ENCODE measurements at places on chromosomes 16 and 17.
A peak's percentile ranks its signal among the peaks of the same experiment; 100 is the strongest.

- no peak for DNase-seq
Observed at GRCh38 chr17:43974382-43975266, 20.9 kb upstream of the PYY start.

GRCh38 chr17:41917192-41917591 lies 1.6 kb downstream of the ACLY start:
- peak; percentile 80 for DNase-seq

DNA sequence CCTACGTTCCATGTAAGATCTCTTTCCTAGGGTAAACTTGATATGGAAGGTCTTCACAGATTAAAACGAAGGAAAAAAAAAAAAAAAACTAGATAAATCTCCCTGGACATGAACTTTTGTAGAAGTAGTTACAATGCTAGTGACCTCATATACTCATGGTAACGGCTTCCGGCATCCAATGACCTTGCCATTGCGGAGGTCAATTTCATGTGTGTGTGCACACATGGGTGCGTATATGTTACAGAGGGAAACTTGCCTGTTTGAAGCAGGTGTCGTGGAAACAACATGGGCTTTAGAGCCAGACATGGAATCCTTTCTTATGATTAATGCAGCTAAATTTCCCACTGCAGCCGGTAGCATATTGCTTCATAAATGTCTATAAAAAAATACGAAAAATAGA lies 435.5 kb downstream of the MAF start:
- DNase-seq: no peak

- DNase-seq: no peak
Observed at GRCh38 chr17:17675925-17676534, 5.2 kb upstream of the RAI1 start.

DNA sequence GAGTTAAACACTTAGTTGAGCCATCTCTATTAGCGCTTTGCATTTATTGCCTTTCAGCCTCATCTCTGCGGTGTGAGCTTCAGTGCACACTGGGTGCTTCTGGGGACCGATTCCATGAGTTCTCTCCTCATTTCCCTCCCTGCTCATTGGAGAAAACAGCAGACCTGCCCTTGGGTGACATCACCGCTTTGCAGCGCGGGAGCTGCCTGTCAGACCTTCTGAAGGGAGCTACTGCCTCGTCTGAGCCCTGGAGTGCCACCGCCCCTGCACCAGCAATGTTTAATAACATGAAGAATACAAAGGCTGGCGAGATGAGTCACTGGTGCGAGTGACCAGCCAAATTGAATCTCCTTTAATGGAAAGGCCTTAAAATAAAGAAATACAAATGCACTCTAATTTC lies 30.2 kb upstream of the CPPED1 start:
- no peak for DNase-seq

DNA sequence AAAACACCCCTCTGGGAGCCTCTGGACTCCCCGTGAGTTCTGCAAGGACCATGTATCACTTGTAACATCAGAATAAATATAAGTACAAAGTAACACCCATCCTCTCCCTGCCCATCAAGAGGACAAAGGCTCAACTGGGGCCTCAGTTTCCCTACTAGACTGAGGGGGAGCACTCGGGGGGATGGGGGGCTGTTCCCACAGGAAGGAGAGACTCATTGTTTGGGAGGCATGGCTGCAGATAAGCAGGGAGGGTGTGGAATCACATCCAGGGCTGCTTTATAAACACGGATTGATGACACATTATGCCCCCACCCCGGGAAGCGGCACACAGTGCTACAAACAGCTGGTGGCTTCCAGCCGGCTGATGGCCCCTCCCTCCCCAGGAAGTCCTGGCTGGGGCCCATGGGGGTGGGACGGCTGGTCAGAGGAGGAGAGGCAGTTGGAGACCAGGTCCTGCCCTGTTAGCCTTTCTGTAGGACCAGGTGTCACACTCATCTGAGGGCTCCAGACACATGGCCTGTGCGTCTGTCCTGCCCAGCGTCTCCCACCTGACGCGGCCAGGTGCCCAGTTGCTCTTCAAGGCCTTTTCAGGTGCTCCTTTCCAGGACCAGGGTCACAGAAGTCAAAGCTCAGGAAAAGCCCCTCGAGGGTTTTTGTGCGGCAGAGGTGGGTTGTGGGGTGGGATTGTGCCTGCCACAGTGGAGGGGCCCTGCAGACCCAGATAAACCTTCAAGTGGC lies 1.3 kb upstream of the MPG start:
- peak; percentile 69 for DNase-seq

- DNase-seq: no peak
Observed at GRCh38 chr17:76369804-76370203, 14.6 kb upstream of the SPHK1 start.

GRCh38 chr16:23668873-23669272 lies 9.8 kb upstream of the PLK1 start:
- DNase-seq: no peak

- no peak for DNase-seq
Observed at GRCh38 chr17:3964203-3965117, at the start of gene ATP2A3. Gene ATP2A3 (minus strand): TSS chr17:3964437. CDS start chr17:3964291, 146 bp downstream.

DNA sequence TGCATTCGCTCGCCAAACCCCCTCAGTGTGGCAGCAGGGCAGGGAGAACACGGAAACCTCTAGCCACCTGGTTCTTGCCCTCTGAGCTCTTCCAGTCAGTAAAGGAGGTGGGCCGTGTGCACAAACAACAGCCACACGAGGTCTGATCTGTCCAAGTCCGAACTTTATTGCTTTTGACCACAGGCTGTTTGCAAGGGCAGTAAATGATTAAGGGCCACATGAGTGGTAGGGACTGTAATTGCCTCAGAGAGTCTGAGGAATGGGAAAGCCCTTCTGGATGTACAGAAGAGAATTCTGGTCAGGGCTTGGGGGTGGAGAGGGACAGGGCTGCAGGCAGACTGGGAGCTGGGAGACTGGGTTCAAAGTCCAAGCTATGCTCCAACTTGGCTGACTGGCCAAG lies 75.7 kb upstream of the LHX1 start:
- no peak for DNase-seq

- DNase-seq: no peak
Observed at GRCh38 chr17:50177476-50177875, 11.7 kb downstream of the SGCA start.

GRCh38 chr16:57591086-57591869 lies 37.2 kb upstream of the ADGRG1 start:
- DNase-seq: peak; percentile 44

DNA sequence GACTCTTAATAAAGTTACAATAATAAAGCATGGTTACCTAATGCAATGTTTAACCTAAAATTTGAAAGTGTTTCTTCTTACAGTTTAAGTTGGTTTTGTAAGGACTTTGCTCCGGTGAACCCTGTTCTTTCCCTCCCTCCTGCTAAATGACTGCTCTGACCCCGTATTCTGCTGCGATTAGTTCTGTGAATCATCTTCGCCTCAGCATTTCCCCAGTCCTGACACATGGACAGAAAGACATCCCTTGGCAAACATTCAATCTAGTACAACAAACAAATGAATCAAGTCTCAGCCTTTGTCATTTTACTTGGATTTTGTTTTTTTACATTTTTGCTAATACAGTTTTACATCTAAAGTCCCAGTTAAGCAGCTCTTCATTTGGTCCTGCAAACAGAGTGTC lies 15.4 kb downstream of the KCNJ2 start:
- DNase-seq: no peak

DNA sequence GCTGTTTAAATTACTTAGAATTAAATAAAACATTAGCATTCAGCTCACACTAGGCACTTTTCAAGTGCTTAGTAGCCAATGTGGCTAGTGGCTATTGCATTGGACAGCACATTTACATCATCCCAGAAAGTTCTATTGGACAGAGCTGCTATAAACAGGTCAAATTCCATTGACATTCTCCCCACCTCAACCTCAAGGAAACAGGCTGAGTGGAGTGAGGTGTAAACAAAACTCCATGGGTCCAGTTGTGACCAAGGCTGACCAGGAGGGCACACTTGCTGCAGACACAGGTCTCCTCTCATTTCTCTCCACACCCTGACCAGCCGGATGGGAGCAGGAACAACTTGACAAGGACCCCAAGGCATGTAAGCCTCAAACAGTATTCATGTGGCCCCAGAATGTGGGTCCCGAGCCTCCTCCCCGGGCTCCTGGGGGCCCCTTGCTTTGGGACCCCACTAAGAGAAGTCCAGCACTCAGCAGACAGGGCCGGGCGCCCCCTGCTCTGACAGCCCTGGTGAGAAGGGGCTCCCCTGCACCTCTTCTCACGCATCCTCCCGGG lies 488 bp downstream of the C17orf113 start:
- DNase-seq: no peak

DNA sequence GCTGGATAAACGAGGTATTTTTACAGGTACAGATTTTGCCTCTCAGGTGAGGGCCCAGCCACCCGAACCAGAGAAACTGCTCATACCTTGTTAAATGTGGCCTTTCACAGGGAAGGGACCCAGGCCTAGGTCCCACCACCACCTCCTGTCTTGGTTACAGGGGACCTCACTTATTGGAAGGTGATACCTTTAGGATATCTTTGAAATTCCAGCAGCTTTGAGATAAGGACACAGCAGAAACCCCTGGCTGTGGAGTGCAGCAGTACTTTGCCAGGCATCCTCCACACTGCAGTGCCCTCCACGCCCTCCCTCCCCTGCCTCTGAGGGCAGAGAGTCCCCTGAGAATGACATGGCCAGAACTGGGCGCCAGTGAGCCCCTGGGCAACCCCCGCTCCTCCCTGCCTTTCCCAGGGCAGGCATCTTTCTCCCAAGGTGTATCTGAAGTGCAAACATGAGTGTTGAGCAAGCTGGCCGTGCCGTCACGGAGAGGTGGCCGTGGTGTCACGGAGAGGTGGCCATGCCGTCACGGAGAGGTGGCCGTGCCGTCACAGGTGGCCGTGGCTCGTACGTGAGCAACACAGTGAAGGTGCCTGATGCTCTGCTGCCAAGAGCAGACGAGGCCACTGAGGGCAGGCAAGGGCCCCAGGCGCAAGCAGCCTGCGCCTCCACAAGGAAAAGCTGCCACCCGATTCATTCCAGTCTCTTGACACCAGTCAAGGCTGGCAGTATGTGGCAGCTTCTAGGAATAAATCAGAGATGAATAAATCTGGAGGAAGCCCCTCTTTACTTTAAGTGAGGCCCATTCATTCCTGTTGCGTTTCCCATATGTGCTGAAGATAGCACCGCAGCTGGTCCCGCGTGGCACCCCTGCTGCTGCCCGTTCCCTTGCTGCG lies 134.5 kb upstream of the CHMP6 start:
- DNase-seq: no peak

DNA sequence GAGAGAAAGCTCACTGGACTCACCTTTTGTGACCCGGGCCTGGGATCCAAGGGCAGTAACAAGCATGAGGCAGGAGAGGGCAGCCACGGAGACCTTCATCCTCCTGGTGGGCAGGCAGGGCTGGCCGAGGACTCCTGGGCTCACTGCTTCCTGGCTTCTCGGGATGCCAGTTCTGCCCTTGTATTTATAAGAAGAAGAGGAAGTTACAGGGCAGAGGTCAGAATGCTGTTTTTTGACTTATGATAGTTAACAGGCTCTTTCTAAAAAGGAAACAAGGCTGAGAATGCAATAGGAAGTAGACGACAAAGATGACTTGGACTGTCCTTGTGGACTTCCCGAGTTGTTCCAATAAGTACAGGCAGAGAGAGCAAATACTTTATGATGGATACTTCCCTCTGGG lies at the start of gene CCL23:
Gene CCL23, minus strand, starts transcription at position 174 of the 400 bp plus-strand sequence. Its CDS starts 75 bp downstream, at position 99.
- no peak for DNase-seq

DNA sequence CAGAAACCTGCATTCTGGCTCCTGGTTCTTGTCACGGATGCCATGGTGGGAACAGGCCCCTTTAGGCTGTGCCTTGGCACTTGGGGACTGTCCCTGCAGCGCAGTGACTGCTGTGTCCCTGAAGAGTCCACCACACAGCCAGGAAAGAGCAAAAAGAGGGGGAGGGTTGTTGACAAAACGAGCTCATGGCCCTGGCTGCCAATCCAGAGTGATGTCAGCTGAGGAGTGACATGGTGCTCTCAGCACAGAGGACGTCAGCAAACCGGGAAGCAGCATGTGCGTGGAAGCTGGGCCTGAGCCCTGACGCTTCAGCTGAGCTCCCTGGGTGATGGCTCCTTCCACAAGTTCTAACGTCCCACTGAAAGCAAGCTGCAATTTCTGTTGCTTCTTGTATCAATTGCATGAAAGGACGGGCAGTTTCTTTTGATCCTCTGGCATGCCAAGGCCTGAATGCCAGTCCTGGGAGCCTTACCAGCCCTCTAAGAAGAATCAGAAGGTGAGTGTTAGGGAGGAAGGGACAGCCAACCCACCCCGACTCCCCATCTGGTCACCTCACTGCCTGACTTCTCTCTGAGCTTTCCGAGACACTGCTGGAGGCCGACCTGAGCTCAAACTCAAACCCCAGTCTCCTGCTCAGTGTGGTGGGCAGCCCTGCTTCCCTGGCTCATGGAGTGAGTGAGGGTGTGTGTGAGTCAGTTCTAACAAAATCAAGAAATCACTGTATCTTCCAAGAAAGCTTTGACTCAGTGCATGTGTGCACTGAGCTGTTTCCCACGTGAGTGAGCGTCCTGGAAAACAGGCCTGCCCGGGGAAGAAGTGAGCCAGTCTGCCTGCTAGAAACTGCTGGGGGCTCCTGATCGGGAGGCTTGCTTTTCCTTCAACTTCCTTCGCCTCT lies 14.7 kb upstream of the WNT3 start:
- DNase-seq: peak; percentile 45

DNA sequence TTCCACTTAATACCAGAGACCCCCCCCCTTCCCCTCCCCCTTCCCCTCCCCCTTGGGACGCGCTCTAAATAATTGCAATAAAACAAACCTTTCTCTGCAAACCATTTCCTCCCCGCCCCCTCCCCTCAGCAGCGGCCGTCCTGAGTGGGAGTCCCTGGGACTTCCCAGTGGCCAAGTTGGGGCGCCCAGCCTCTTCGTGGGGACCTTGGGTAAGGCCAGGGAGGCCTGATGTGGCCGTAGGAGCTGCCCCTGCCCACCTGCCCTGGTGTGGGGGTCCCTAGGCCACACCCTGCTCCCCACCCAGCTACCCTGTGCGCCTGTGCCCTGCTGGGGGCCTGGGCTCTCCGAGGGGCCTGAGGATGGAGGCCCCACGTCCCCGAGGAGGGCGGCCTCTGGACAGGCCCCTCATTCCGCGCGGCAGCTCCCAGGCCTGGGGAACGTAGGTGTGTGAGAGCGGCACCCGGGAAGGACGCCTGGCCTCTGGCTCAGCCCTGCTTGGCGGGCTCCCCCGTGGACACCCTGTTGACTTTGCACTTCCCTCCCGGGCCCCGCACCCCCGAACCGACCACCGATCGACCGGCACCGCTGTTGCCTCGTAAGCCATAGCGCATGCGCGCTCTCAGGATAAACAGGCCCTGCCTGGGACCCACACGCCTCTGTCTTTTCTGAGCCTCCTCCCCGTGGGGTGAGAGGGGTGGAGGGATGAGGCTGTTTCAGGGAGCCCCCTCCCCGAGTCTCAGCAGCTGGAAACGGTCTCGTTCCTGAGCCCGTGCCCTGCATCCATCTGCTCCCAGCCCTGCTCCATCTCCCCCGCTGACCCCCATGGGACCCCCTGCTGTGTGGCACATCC lies 9.0 kb downstream of the NTHL1 start:
- no peak for DNase-seq

DNA sequence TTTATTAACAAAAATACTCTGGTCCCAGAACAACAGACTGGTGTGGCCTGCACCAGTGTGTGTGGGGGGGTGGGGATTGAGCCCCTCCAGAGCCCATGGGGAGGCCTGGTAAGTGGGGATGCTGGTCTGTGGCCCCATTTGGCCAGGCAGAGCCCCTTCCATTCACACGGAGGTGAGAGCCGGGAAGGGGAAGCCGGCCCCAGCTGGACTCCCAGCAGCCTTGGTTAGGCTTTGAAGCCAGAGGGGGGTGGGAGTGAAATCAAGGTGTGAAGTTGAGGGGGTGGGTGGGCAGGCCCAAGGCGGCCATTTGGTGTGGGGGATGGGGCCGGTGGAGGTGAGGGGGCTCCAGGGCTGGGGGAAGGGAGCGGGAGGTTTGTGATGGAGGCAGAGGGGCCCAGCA lies 5.9 kb downstream of the TBX6 start:
- no peak for DNase-seq

- no peak for DNase-seq
Observed at GRCh38 chr16:19808061-19808641, 76.5 kb downstream of the GPRC5B start.

All from GM04504 (cell line).